ENCODE measurements at places on chromosomes 7 and 10.

GRCh38 chr10:51699145-51699474 is 285 bp downstream of the CSTF2T start:
- DNase-seq = no peak

- DNase-seq = no peak
These were observed 62.2 kb upstream of the USP6NL start for GRCh38 chr10:11673346-11674280.

DNA sequence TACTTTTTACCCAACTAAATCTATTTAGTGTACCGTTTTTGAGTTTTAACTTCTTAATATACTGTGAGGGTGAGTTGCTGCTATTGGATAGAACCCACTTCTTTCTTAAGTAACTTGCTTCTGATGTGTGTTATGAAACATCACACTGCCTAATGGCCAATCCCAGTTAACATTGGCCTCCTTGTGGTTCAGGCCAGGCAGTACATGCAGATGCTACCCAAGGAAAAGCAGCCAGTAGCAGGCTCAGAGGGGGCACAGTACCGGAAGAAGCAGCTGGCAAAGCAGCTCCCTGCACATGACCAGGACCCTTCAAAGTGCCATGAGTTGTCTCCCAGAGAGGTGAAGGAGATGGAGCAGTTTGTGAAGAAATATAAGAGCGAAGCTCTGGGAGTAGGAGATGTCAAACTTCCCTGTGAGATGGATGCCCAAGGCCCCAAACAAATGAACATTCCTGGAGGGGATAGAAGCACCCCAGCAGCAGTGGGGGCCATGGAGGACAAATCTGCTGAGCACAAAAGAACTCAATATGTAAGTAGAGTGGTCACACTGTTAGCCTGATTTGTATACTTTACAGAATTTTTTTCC is 39.7 kb downstream of the TES start:
- DNase-seq = no peak

DNA sequence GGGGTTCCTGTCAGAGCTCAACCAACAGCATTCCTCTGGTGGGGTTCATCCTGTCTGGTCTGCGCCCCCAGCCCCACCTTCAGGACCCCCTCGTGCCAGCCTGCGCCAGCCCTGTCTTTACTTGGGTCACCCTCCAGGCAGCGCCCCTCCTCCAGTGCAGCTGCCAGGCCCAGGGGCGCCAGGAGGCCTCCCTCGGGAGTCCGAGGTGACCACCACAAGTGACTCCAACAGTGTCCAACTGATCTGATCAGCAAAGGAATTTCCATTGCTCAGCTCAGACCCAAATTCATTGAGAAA is 10.6 kb downstream of the WDR86 start:
- DNase-seq = no peak

DNA sequence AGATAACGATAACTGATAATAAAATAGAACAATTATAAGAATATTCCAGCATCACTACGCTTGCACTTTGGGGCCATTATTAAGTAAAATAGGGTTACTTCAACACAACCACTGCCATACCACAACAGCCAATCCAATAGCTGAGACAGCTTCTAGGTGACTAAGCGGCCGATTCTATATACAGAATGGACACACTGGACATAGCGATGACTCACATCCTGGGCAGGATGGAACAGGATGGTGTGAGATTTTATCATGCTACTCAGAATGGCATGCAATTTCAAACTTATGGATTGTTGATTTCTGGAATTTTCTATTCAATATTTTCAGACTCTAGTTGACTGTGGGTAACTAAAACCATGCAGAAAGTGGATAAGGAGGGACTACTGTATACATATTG is 920.9 kb downstream of the LRMDA start:
- no peak for DNase-seq

DNA sequence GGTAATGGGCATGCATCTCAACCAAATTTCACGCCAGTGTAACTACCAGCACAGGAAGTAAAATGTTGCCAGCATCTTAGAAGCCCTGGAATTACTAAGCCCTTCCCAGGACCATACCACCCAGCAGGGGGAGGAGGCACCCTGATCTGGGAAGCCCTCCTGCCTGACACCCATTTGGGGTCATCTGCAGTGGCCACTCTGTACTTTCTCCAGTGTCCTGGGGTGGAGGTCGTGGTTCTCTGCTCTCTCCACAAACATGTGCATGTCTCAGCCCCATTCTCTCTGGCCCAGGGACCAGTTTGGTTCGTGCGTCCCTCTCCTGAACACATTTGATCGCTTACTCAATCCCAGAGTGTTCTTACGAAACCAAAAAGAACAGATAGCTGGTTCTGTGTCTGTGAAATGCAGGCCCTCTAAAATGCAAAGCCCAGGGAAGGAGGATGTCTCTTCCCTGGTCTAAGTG is 9.4 kb upstream of the LRRC27 start:
- no peak for DNase-seq

DNA sequence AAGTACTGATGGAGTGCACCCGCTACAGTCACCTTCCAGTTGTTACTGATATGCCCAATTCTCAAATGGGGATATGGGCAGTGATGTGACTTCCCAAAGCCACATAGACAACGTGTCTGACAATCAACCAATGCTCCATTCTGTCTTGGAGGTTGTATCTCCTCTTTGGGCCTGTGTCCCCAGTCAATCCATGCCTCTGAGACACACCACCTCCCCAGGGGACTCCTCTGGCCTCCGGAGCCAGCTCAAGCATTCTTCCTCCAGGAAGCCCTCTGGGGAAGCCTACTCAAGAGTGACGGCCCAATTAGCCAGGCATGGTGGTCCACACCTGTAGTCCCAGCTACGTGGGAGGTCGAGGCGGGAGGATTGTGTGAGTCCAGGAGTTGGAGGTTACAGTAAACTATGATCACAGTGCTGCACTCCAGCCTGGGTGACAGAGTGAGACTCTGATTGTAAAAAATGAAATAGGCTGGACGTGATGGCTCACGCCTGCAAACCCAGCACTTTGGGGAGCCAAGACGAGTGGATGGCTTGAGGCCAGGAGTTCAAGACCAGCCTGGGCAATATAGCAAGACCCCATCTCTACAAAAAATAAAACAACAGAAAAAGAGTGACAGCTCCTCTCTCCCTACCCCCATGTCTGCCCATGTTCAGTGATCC is 99.5 kb upstream of the TNRC18 start:
- no peak for DNase-seq

GRCh38 chr10:1431229-1431628 is 306.1 kb downstream of the ADARB2 start:
- DNase-seq = no peak

All from stimulated activated CD4-positive, alpha-beta T cell treated with anti-CD3 and anti-CD28 coated beads, Interleukin-1b, Interleukin-23, amount 100 ng/mL, for 48 hours (primary cell).